CD4-positive, alpha-beta T cell treated with Interferon gamma for 1 hour (primary cell): ENCODE measurements at places on chromosomes 6 and 20.

- DNase-seq = no peak
Measured at GRCh38 chr6:10976571-10976970, 67.5 kb downstream of the ELOVL2 start.

DNA sequence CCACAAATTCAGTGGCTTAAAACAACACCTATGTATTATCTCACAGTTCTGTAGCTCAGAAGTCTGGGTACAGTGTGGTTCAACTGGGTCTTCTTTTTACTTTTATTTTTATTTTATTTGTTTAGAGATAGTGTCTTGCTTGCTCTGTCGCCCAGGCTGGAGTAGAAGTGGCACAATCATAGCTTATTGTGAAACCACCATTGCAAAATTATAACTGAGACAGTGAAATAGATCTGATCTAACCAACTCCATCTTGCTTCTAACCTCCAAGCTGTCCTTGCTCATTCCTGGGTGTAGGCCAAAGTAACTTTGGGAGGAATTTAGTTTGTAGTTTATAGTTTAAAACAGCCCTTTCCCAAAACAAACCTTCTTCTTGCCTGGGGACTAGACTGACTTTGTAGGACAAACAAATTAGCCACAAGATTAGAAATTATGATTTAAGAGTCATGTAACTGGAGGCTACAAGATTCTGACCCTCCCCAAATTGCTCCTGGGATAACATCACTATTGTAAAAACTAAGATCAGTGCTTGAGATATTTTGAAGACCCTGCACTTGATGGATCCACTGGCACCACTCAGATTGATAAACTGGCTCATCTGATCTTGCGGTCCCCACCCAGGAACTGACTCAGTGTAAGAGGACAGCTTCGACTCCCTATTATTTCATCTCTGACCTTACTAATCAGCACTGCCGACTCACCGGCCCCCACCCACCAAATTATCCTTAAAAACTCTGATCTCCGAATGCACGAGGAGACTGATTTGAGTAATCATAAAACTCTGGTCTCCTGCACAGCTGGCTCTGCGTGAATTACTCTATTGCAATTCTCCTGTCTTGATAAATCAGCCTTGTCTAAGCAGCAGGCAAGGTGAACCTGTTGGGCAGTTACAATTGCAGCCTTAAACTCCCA is 193.4 kb upstream of the CDYL start:
- no peak for DNase-seq

DNA sequence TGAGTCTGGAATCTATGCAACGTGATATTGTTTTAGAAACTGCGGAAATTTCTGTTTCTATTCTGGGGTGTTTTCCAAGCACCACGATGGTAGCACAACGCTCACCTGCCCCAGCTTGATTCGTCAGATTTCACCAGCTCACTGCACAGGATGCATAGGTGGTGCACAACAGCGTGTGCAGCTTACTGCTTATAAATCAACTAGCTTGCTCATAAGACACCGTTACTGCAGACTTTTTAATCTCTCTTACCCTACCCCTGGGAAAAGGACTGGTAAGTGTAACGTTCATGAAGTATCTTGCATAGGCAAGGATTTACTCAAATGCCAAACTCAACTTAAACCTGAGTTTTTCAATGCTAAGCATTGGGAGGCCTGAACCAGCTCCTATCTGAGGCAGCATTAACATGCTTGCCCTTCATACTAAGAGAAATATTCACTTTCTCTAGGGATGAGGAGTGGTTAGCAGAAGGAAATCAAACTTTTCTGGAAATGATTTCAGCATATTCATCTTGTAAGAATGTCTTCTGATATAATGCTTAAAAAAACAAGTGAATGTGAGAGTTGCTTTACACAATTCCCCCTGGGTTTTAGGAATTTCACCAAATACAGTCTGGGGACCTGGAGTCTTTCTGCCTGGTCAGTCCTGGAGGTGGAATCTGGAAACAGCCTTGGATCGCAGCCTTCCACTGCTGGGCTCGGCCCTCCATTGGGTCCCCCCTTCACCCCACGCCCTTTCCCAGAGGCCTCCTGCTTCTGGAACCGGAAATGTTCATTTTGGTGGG is 100.6 kb downstream of the DACT2 start:
- DNase-seq = no peak

DNA sequence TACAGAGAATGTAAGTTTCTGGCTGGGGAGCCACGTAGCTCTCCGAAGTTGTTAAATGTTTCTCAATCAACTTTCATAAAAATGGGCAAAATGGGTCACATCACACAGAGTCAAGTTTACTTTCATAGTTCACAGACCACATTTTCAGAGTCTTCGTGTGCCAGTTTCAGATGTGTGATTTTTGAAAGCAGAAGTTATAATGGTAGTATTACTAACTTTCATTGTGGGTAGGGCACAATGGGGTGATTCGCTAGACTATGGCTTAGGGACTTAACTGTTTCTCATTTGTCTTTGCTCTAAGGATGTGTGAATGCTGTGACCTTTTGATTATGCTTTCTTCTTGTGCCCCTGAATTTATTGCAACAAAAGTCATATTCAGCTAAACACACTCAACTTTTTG is 109.0 kb upstream of the SUPT3H start:
- DNase-seq = no peak

DNA sequence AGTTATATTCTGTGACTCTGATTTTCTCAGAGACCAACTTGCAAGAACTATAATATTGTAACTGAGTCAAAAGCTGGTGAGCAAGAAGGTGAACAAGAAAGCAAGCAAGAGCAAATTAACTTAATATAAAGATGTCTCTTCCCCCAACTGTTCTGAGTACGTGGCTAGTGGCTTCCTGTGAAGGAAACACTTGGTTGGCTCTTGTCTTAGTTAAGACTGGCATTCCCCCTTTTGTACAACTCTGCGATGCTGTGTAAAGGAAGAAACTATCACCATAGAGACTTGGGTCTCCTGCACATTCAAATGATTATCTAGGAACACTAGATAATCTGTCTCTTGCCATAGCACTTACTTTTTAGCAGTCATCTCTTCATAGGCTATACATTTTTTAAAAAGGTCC is 47.3 kb upstream of the TNFAIP3 start:
- DNase-seq = peak; percentile 51

DNA sequence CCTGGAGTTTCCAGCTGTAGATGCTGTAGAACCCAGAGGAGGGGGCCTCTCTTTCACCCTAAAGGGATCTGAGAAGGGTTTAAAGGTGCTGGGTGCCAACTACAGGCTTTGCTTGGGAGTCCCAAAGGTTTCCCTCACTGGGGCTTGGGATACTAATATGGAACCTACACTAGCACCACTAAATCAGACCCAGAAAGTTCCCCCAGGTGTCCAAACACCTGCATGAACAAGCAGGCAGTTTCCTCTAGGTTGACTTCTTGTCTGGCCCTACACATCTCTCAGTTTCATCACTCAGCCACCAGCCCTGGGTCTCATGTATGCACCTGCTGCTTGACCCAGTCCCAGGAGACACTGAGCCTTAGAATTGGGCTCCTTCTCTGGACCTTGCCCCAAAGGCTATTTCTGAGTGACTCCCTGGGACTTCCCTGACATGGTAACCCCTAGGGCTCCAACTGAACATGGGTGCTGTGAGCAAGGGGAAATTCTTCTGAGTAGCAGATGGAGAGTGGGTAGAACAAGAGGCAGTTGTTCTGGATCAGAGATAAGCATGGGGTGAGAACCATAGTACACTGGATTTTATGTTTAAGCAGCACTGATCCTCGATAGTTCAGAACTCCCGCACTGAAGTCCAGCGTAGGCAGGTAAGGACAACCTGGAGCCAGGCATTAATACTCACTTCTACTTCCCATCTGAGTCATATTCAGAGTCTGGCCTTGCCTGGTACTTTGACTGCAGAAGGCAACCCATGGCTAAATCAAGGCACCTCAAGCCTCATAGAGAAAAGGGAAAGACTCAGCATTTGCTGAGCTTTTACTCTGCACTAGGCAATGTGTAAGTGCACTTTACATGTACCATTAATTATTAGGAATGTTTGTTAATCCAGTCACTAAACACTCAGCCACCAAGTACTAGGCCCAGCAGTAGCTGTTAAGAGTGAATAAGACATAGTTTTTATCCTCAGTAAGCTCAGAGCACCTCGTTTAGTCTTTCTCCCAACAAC is 16.8 kb downstream of the BCL2L1 start:
- DNase-seq = no peak

DNA sequence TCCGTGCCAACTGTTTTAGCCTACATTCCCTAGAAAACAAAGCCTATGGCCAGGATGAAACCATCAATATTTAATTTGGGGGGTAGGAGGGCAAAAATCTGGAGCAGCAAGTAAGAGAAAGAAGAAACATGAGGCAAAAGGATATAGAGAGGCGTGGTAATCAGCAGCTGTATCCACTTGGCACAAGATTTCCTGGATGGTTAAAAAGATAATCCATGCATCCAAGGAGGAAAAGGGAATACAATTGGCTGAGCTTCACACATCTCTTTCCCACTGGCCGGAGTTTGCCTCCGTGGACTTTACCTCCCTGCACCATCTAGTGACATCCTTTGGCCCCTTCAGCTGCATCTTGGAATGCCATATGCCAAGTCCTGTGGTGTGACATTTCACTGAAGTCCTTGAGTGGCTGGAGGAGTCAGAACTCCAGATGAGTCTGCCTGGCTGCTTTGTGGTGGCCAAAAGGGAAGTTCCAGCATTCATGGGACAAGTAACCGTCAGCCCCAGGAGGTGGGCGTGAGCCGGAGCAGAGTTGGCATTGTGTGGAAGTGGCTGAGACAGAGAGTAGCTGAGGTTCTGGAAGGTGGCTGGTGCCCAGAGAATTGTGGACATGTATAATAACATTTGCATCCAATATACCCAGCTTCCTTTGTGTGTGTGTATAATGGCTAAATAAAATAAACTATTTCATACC is 13.7 kb upstream of the TMX4 start:
- no peak for DNase-seq

- no peak for DNase-seq
Measured at GRCh38 chr20:20808016-20808415, 95.6 kb upstream of the RALGAPA2 start.

- DNase-seq = no peak
Measured at GRCh38 chr20:41032271-41032670, 3.6 kb downstream of the TOP1 start.

GRCh38 chr6:39444479-39445019 is 122.0 kb upstream of the KCNK16 start:
- no peak for DNase-seq

GRCh38 chr20:19756761-19757486 is 1.1 kb upstream of the RIN2 start:
- no peak for DNase-seq

- DNase-seq = no peak
Measured at GRCh38 chr6:135465903-135466302, 31.6 kb downstream of the AHI1 start.

DNA sequence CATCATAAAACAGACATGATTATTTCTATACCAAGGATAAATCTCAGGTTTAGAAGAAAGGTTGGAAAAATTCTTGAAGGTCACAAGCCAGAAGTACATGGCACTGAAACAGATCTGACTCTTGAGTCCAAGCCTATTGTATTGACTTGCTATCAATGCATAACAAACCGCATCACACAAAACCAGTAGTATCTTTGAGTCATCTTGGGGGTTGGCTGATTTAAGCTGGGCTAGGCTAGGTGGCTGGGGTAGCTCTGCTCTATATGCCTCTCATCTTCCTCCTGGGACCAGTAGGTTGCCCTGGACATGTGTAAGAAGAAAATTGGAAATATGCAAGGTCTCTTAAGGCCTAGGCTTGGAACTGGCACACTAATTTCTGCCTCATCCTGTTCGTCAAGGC is 37.0 kb upstream of the RAB23 start:
- DNase-seq = no peak

DNA sequence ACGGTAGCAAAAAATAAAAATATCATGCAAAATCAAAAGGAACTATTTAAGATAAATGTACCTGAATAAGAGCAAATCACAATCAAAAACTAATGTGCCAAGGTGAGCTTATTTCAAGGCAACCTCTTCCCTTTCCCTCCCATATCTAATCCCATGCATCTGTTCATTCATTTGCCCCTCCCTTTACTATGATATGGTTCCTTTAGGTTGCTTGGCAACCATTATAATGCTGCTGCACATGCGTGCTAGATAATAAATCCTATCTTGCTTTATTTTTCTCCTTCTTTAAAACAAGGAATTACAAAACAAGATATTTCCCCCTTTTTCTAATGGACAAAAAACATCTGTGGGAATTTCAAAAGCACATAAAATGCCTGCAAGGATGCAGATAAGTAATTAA is 318.2 kb upstream of the POU3F2 start:
- no peak for DNase-seq

GRCh38 chr6:55443238-55444134 is 116.2 kb downstream of the GFRAL start:
- DNase-seq = no peak

DNA sequence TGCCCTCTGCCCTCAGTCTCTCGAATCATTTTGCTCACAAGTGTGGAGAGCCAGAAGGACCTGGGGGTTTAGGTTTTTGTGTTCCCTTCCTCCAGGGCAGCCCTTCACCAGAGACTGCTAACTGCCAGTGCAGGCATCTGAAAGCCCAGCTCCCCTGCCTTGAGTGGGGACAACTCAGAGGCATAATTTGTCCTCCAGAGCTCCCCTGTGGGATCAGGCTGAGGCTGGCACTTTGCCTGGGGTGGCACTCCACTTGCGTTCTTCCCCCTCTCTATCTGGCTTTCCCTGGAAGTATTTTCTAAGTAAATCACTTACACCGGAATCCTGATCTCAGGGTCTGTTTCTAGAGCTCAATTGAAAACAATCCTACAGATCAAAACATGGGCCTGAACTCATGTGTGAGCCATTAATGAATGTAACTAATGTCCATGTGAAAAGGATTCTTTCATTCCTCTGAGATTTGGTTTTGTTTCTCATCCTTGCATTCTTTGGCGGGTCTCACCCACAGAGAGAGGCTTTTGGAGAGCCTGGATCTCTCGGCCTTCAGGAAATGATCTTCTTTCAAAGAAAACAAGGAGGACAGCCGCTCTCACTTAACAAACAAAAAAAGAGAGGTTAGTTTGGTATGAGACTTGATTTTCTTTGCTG is 125.7 kb upstream of the RIPOR2 start:
- no peak for DNase-seq

DNA sequence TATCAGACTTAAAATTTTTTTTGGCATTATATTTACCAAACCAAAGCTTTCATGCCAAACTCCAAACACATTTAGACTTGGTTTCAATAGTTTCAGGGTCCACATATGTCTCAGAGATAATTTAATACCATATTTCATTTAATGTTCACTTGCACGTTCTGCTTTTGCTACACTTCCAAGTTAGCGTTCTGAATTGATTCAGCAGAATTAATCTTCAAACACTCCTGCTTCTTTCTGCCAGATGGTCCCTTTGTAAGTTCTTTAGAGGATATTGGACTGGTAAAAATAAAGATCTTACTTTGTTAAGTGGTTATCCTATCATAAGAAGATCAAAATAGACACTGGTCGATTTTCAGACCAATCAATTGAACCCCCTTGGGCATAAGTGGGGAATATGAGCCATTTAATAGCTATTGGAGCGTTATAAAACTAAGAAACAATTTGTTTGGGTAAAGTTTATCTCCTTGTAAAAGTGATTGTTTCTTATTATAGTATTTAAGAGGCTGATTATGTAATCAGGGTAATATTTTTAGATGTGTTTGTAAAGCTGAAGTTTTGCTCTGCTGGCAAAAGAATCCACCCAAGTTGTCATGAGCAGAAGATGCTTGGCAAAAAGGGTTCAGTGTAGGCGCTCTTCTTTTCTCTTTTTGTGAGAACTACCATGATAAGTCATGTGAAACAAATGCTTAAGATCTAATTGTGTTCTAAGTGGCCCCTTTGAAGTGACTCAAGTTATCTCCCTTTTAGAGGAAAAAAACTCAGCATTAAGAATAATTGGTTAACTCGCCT is 92.2 kb downstream of the MCHR2 start:
- DNase-seq = no peak
